ENCODE measurements at places on chromosomes 6 and 20.

GRCh38 chr20:43955062-43955749 is 40.6 kb downstream of the TOX2 start:
- DNase-seq = no peak

GRCh38 chr6:48136856-48137255 is 25.9 kb upstream of the PTCHD4 start:
- DNase-seq = no peak

DNA sequence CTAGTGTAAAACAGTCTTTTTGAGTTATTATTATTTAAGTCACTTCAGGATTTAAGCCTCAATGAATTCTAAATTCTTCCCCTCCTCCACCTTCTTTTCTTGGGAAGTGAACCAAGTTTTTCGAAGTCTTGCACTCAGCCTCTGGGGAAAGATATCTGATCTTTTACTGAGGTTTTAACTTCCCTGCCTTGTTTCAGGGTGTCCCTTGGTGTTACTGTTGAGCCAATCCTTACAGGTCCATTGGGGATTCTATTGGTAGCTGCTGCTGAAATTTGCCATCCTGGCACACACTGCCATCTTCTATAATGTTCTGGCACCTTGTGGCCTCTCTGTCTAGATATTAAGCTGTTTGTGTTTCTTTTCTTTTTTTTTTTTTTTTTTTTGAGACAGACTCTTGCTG is 31.7 kb downstream of the BEND6 start:
- no peak for DNase-seq

GRCh38 chr20:36862857-36863668 is 12.9 kb upstream of the TLDC2 start:
- DNase-seq = no peak

- DNase-seq = no peak
These were observed 213.9 kb upstream of the CNR1 start for GRCh38 chr6:88380083-88380482.

- peak; percentile 27 for DNase-seq
These were observed 7.7 kb upstream of the ZNF334 start for GRCh38 chr20:46520976-46521579.

DNA sequence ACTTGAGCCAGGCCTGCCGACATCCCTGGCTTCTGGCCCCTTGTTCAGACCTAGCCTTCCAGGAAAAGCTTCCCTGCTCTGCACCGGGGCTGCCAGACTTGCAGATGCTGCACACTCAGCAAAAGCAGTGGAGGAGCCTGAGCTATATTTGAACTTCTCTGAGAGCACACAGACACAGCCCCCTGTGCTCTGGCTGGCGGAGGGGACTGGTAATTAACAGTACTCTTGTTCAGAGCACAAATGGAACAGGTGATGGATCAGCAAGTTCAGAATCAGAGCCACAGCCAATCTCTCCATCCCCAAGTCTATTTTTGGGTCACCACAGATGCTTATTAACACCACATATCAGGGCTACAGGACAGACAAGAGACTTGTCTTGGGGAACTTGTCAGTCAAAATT is 27.6 kb upstream of the RIMS4 start:
- no peak for DNase-seq

- no peak for DNase-seq
These were observed 72.0 kb downstream of the LY86 start for GRCh38 chr6:6660339-6661045.

- DNase-seq = no peak
These were observed 92.7 kb upstream of the JARID2 start for GRCh38 chr6:15153191-15153590.

- no peak for DNase-seq
These were observed 833 bp downstream of the RAB5IF start for GRCh38 chr20:36606158-36607066.
